ENCODE measurements at places on chromosomes 1 and 21.

GRCh38 chr1:159040206-159040605 is 30.5 kb downstream of the IFI16 start:
- DNase-seq: no peak

- DNase-seq: no peak
These were observed 10.0 kb downstream of the ARMH1 start for GRCh38 chr1:44684525-44684924.

- DNase-seq: no peak
These were observed 24.2 kb upstream of the CTTNBP2NL start for GRCh38 chr1:112371775-112372174.

- DNase-seq: no peak
These were observed 26.3 kb downstream of the SELENOF start for GRCh38 chr1:86887479-86888162.

GRCh38 chr1:94047949-94048348 is 73.0 kb downstream of the ABCA4 start:
- DNase-seq: no peak

GRCh38 chr1:11470912-11471311 is 8.0 kb upstream of the DISP3 start:
- no peak for DNase-seq

DNA sequence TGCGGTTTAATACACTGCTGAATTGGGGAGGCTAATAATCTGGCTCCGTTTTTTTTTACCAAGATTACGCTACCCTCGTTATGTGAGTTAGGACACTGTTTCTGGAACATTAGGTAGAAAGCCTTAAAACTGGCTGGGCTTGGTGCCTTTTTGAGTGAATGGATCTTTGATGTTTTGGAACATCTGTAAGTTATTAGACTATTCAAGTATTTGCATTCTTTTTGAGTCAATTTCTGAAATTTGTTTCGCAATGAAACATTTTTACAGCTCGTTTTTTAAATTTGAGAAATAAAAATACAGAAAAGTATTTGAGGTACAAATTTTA is 106.9 kb downstream of the LTN1 start:
- no peak for DNase-seq
